A673 (cell line): ENCODE measurements at places on chromosomes 7 and 10. TPM values are rescaled to one million over a fixed set of nuclear protein-coding genes. Genes with fewer than 3 reads are reported as not detected.

LRMDA gene
- total RNA-seq: not detected in 2 replicates

PCLO gene
- 1.2 and 2.1 TPM in 2 replicates for total RNA-seq

DNA sequence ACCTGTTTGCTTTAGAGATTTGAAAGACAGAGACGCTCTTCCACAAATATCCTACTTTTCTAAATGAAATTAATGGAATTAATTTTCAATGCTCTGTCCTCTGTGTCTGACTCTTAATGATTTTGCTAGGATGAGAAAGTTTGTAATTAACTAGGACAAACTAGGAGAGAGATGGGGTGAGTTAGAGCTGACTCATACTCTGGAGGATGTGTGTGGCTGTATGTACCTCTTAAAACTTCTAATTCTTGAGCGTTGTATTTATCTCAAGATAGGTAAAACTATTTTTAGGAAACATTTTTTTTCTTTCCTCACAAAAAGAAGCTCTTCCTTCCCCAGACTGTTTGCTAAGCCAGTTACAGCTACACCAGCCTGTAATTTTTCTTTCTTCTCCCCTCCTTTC is 178.8 kb upstream of the ANKRD30A start:
- H3K27ac ChIP-seq: no peak overlapping the region
- DNase-seq: no peak
- H3K4me3 ChIP-seq: no peak overlapping the region
- no peaks in the 10 kb centered on the region for H3K36me3 ChIP-seq
- peaks cover 4% of the 10 kb centered on the region for H3K27me3 ChIP-seq

- DNase-seq: no peak
- H3K27ac ChIP-seq: no peak overlapping the region
- peaks cover 43% of the 10 kb centered on the region for H3K27me3 ChIP-seq
- H3K4me3 ChIP-seq: no peak overlapping the region
Observed at GRCh38 chr7:25482631-25483030, 254.3 kb upstream of the NPVF start.

- peaks cover 9% of the 10 kb centered on the region for H3K4me1 ChIP-seq
- no peaks in the 10 kb centered on the region for H3K36me3 ChIP-seq
- peak overlapping the region; percentile 58 for H3K27ac ChIP-seq
- H3K4me3 ChIP-seq: no peak overlapping the region
- no peaks in the 10 kb centered on the region for H3K27me3 ChIP-seq
Observed at GRCh38 chr10:122495406-122496340, 34.3 kb downstream of the HTRA1 start.

DNA sequence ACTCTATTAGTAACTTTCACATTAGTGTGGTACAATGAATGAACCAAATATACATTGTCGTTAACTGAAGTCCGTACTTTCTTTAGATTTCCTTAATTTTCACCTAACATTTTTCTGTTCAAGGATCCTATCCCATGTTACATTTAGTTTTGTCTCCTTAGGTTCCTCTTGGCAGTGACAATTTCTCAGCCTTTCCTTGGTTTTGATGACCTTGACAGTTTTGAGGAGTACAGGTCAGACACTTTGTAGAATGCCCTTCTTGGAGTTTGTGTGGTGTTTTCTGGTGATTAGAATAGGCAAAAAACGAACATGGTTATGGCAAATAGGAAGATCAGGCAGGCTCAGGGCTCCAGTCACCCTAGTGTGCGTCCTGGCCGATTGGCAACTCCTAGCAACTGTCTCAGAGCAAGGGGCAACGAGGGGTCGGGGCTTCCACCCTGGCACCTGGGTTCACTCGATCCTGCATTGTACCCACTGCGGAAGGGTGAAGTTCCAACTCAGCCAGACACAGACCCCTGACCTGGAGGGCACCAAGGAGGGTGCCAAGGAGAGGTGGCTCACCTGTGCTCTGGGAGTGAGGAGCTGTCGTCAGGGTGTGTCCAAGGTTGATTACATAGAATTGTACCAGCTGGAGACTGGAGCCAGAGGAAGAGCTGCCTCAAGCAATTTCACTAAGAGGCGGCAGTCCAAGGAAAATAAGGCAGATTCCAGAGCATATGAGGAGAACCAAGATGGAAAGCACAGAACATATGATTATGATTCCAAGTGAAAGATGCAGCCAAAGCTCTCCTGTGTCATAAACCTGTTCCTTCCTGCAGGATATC is 37.5 kb downstream of the PAPSS2 start:
- no peaks in the 10 kb centered on the region for H3K27me3 ChIP-seq
- no peaks in the 10 kb centered on the region for H3K4me1 ChIP-seq
- no peak for DNase-seq
- H3K4me3 ChIP-seq: no peak overlapping the region
- H3K27ac ChIP-seq: no peak overlapping the region
- no peaks in the 10 kb centered on the region for H3K36me3 ChIP-seq

DNA sequence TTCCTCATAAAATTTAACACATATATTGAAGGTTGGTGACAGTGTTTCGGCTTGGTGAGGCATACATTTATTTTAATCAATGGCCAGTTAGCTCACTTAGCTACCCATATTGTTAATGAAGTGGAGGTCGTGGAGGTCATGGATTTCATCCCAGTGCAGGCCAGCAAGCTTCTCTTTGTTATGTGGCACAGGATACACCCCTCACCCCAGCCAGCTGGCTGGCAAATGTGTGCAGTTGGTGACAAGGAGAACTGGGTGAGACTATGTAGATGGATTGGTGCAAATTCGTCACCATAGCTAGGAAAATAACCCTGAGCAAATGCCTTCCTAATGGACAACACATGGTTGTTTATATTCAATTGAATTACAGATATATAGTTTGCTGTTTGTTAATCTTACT is 50.5 kb upstream of the FOXP2 start:
- no peak overlapping the region for H3K27ac ChIP-seq
- peaks cover 20% of the 10 kb centered on the region for H3K27me3 ChIP-seq
- no peak for DNase-seq
- H3K4me3 ChIP-seq: no peak overlapping the region
- H3K4me1 ChIP-seq: no peaks in the 10 kb centered on the region

DNA sequence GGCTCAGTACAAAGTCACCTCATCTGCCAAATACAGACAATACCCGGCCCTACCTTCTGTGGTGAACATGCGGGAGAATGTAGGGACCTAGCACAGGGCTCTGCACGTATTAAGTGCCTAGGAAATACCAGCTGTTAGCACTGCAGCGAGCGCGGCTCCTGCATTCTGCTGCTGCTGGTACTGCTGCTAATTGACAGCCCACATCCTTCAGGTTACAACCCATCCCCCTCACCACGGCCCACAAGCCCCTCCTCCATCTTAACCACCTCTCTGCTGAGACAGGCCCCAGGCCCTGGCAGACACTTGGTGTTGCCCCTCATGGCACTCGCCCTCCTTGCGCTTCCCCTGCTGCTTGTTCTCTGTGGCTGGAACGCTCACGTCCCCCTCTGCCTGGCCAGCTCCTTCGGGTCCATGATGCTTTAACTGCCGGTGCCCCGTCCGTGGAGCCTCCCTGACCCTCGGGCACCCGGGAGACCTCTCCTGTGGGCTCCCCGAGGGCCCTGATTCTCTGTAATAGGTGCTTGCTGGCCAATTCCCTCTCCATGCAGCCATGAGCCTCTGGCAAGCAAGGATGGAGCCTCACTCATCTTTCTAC is 53.3 kb upstream of the LOXL4 start:
- no peaks in the 10 kb centered on the region for H3K4me1 ChIP-seq
- peaks cover 2% of the 10 kb centered on the region for H3K27me3 ChIP-seq
- no peak overlapping the region for H3K4me3 ChIP-seq
- no peak for DNase-seq
- no peaks in the 10 kb centered on the region for H3K36me3 ChIP-seq
- H3K27ac ChIP-seq: no peak overlapping the region

- DNase-seq: no peak
- H3K27ac ChIP-seq: no peak overlapping the region
- H3K4me1 ChIP-seq: no peaks in the 10 kb centered on the region
- no peaks in the 10 kb centered on the region for H3K36me3 ChIP-seq
- H3K4me3 ChIP-seq: no peak overlapping the region
Observed at GRCh38 chr7:115276791-115277190, 354.9 kb downstream of the MDFIC start.

DNA sequence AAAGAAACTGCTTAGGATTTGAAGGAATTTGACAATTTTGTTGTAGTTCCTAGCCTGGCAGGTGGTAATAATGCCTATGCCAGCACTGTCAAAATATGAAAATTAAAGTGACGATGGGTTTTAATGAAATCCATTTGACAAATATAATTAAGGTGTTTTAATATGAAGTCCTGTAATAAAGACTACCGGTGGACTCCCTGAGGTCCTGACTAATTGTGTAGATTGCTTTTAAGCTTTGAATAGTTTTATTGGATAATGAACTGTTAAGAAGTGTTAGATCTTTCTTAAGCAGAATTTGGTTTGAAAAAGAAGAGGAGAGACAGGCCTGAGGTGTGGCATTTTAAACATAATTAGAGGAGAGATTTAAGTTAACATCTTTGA is 197.2 kb downstream of the VTI1A start:
- no peaks in the 10 kb centered on the region for H3K27me3 ChIP-seq
- no peak for DNase-seq
- no peak overlapping the region for H3K27ac ChIP-seq
- no peaks in the 10 kb centered on the region for H3K36me3 ChIP-seq

DNA sequence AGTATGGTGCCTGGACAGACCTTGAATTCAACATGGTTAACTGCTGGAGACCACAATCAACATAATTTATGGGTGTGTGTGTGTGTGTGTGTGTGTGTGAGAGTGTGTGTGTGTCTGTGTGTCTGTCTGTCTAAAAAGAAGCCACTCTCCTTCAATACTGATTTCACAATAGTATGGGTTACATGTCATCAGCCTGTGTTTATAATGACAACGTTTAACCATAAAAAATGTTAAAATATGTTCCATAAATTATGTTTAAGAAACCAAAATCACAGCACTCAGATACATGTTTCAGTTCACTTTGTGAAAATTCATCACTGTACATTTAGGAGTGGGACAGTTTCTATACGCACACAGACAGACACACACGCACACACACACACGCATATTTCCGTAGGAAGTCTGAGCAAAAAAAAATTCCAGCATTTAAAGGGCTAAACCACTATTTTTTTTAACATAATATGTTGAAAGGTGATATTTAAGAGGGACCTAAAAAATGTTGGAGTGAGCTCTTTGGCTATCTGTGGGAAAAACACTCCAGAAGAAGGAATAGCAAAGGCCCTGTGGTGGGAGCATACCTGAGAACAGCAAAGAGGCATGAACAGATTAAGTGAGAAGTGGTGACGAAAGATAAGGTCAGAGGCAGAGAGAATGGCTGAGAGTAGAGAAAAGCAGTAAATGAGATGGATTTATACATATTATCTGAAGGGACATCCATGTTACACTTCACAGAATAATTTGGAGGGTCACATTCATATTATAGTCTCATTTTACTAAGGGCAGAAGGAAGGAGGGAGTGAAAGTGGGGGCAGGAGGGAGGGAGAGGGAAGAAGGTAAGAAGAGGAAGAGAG is 10.9 kb downstream of the PDZD8 start:
- H3K4me1 ChIP-seq: peaks cover 30% of the 10 kb centered on the region
- H3K36me3 ChIP-seq: no peaks in the 10 kb centered on the region
- H3K27ac ChIP-seq: no peak overlapping the region
- DNase-seq: no peak
- H3K4me3 ChIP-seq: no peak overlapping the region
- H3K27me3 ChIP-seq: no peaks in the 10 kb centered on the region

- peak within 1 kb of the TSS; percentile 87 for H3K27ac ChIP-seq
- H3K27me3 ChIP-seq: peaks cover 12% of the 10 kb centered on the region
- peaks cover 35% of the 10 kb centered on the region for H3K4me1 ChIP-seq
- no peaks in the 10 kb centered on the region for H3K36me3 ChIP-seq
- peak; percentile 89 for DNase-seq
- H3K4me3 ChIP-seq: peak within 1 kb of the TSS; percentile 91
Observed at GRCh38 chr10:22320591-22321155, at the start of gene BMI1. TSS of gene BMI1 (plus strand) at chr10:22321099. CDS start at chr10:22326450, 5,351 bp downstream.
